GM13976 (cell line): ENCODE measurements at places on chromosomes 3 and 15.

DNA sequence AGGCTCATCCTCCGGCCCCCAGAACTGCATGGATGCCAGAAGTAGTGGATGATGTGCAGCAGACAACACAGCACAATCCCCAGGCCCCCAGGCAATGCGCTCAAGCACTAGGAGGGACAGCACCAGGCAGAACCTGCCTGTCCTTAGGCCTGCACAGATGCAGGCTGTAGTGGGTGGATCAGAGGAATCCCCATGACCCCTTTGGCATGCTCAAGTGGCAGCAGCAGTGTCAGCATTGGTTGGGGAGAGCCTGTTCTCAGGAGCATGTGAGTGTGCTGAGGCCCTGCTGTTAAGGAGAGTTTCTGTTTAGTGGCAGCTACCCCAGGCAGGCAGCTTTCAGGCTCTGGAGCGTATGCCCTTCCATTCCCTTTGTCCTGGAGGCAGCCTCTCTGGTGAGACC, 25.1 kb upstream of the CD200R1L start:
- no peak for DNase-seq

GRCh38 chr3:72011485-72011884, 226.5 kb upstream of the PROK2 start:
- DNase-seq, result no peak

- DNase-seq, result no peak
These were observed 17.4 kb downstream of the PDIA5 start for GRCh38 chr3:123084192-123084591.

DNA sequence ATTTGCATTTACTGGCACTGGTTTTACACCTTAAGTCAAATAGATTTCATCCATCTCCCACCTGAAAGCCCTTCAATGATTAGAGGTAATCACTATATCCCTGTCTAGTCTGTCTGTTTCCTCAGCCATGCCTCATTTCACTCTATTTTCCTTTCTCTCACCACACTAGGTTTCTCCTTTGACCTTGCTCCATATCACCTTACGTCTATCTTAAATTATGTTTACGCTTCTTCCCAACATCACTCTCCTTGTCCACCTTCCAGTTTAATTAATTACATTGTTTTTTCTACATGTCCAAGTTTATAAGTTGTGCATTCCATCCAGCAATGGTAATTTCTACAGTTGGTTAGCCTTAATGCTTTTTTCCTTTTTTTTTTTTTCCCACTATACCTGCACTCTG, 396.7 kb upstream of the PDZRN3 start:
- DNase-seq, result no peak

- no peak for DNase-seq
These were observed 56.6 kb downstream of the RLBP1 start for GRCh38 chr15:89164712-89165211.

DNA sequence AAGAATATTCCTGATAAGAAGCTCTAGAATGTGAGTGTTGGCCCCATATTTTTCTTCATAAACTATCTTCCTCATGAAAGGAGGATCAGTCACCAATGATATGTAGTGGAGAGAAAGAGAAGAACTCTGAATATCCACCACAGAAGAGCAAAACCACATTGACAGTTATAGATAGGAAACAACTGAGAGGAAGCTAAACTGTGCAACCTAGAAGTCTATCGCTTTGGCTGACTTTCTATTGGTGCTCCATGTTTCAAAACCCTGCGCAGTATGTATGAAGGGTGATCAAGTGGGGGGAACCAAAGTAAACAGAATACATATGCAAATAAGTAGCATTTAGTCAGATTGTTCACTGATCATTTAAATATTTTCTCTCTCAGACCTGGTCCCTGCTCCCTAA, 41.0 kb upstream of the ZNF280D start:
- DNase-seq, result no peak

DNA sequence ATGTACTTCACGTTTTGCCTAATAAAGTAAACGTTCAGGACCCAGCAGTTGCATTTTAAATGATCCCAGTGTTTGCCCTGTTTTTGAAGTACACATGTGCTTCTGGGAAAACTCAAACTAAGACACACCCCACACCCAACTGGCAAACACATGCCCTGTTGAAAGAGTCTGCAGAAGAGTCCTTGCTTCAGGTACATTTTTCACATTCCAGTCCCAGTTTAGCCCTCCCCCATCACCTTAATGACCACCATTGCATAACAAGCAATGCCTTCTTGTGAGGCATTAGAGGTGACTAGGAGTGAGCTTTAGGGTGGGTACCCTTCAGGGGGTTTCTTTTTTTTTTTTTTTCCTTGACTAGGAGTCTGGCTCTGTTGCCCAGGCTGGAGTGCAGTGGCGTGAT, 322.3 kb downstream of the CNTN4 start:
- no peak for DNase-seq

GRCh38 chr15:65796610-65797078, 4.6 kb upstream of the DENND4A start:
- DNase-seq, result no peak

- DNase-seq, result no peak
These were observed 70.7 kb downstream of the BLM start for GRCh38 chr15:90787881-90788280.

- DNase-seq, result peak; percentile 31
These were observed 74.2 kb upstream of the PROK2 start for GRCh38 chr3:71859123-71859519.

- DNase-seq, result no peak
These were observed 189.8 kb downstream of the PLCL2 start for GRCh38 chr3:17074559-17074958.

DNA sequence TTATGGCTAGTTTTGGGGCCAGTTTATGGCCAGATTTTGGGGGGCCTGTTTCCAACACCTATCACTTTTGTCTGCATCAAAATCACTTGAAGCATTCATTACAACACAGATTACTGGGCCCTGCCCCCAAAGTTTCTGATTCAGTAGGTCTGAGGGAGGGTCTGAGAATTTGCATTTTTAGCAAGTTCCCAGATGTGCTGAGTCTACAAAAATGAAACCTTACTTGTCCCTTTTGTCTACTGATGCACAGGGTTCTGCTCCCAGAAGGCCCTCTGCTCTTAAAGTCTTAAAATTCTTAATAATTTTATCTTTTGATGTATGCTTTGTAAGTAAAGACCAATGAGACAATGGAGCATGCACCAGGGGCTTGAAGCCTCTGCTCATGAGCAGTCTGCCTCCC, 146.0 kb downstream of the POLQ start:
- DNase-seq, result no peak

DNA sequence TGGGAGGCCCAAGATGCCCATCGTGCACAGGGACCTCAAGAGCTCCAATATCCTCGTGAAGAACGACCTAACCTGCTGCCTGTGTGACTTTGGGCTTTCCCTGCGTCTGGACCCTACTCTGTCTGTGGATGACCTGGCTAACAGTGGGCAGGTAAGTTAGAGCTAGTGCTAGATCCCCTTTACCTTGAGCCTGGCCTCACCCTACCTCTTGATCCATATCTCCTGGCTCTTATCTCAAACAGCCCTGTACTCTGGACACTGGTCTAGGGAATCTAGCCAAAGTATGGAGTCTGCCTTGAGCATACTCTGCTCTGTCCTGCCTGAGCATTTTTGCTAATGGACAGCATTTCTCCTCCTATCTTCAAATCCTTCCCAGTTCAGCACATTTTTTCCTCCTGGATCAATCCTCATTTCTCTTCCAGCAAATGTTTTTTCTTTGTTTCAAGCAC, 65.9 kb downstream of the TGFBR2 start:
- DNase-seq, result no peak

GRCh38 chr3:33131331-33132018, 17.7 kb downstream of the CRTAP start:
- peak; percentile 79 for DNase-seq

- peak; percentile 19 for DNase-seq
These were observed 3.3 kb downstream of the FETUB start for GRCh38 chr3:186643493-186643892.
